Natural killer cell treated with Interleukin-12 subunit alpha and Interleukin-12 subunit beta and Interleukin-15 and Interleukin-18, amount 100 ng/mL, for 72 hours (primary cell): ENCODE measurements at places on chromosomes 2 and 18. TPM values are rescaled to one million over a fixed set of nuclear protein-coding genes. Genes with fewer than 3 reads are reported as not detected.

- DNase-seq: no peak
Observed at GRCh38 chr2:178109813-178110212, 2.4 kb upstream of the RBM45 start.

GRCh38 chr18:11269257-11269656 lies 119.9 kb upstream of the PIEZO2 start:
- DNase-seq: no peak

- DNase-seq: no peak
Observed at GRCh38 chr18:10286580-10287150, 167.8 kb upstream of the APCDD1 start.

GRCh38 chr2:58798676-58799208 lies 557.6 kb upstream of the FANCL start:
- no peak for DNase-seq

- no peak for DNase-seq
Observed at GRCh38 chr2:227853204-227853629, 18.2 kb upstream of the DAW1 start.

- no peak for DNase-seq
Observed at GRCh38 chr2:169716238-169716886, 17.3 kb upstream of the KLHL23 start.

DNA sequence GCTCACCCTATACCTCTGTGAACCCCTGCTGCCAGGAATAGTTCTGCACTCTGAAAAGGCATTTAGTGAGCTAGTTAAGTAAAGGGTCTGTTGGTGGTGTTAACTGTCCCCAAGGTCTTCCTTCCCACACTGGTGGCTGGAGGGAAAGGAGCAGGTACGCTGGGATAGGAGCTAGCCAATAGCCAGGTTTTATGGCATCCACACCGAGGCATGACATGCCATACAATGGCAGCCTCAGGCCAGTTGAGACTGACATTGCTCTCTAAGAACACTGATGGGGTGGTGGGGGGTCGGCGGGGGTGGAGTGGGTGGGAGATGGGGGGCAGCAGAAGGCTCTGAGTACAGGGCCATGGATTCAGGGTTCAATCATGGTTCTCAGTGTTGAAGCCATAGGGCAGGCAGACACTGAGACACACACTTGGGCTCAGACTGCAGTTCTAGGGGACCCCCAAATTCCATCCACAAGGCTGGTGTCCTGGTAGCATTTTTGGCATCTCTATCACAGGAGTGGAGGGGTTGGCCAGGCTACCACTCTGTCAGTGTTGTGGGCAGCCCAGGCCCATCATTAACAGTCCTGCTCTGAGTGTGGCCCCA lies 136.0 kb downstream of the CTIF start:
- DNase-seq: no peak

GRCh38 chr2:72991980-72992733 lies 74.8 kb downstream of the EMX1 start:
- no peak for DNase-seq

- no peak for DNase-seq
Observed at GRCh38 chr2:196291873-196292800, 120.8 kb upstream of the STK17B start.

DNA sequence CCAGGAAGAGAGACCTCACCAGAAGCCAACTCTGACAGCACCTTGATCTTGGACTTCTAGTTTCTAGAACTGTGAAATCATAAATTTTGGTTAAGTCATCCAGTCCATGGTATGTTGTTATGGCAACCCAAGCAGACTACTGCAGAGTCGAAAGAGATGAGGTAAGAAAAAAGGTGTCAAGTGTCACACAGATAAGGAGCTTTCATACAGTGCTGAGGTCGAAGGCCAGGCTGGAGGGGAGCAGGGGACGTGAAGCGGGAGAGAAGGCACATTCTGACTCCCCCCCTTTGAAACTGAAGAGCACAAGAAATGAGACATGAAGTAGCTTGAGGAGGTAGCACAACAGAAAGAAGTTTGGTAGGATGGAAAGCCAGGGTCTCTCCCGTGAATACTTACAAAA lies 110.4 kb downstream of the ALK start:
- no peak for DNase-seq

DNA sequence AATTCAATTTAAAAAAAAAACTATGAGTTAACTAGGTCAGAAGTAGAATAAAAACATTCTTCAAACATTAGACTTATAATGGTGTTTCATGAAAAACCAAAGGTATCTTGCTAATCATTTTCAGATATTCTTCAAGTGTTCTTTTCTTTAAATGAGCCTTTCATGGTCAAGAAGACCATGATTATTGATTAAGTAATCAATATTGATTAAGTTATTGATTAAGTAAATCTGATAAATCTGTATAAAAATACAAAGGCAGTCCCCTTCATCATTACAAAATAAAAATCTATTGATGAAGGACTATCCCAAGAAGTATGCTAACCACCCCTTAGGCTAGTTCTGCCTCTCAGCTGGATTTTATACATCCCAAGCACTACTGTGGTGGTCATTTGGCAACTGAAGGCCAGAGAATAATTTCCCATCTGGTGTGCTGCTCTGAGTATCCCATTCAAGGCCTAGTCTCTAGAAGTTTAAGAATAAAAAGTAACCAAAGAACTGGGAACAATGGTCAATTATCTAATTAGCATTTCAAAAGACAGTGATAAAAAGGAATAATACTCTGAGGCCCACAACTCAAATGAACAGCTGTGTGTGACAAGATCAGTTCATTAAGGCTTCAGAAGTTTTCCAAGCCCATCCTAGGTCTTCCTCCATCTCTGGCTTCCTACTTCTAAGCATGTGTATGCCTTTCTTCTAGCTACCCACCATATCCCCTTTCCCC lies 63.5 kb downstream of the TCF4 start:
- no peak for DNase-seq

DNA sequence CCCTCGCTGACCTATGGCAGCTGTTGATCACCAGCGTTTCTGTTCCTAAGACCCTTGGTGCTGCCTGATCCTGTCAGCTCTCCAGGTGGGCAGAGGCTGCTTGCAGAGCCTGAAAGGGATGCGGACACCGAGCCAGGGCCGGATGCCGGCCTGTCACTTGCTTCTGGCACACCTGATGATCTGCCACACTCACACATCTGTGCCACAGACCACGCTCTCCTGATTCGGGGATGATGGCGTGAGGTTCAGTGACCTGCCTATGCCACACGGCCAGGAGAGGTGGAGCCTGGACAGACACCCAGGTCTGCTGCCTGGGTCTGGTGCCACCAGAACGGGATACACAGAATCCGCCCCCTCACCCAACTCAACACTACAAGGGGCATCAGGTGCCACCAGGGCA lies 129.4 kb upstream of the GLI2 start:
- no peak for DNase-seq

DNA sequence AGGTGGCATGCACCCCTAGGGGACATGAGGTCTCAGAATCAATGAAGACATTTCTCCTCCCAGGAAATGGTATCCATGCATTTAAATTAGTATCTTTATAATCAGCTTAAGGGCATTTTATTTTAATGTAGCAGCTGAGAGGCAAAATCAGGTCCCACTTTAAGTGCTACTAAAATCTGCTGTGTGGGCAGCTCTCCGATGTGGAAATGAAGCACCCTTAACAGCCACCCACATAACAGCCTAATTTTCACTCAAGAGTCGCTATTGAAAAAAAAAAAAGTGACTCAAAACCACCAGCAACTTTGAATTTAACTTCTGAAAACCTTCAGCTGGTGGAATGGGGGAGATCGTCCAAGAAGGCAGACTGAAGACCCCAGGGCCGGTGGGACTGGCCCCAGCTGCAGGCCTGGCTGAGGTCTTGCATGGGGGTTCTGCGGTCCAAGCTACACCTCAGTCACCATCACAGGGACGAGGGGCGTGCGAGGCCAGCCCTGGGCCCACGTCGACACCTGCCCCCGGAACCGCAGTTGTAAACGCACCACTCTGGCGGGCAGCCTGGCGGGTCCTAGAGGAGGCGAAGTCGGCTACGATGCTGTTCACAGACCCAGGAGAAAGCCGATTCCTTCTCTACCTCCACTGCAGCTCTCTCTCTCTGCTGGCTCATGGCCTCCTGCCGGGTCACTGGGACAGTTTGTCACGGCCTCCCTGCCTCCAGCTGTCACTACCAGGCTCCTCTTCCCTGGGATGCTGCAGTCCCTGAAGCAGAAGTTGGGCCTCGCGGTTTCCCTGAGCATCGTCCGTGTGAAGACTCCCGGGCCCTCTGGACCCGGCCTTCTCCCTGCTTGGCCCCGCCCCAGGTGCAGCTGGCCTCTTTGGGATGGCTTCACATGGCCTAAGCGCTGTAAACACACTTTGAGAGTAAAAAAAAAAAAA lies 111.9 kb downstream of the KCNF1 start:
- DNase-seq: no peak

INHA gene
- total RNA-seq: not detected

TMX3 gene
- 53.0 TPM for total RNA-seq

SANBR gene
- total RNA-seq: 4.7 TPM

CFAP65 gene
- total RNA-seq: not detected

CIAO1 gene
- 98.0 TPM for total RNA-seq

HOXD11 gene
- not detected for total RNA-seq

COL6A3 gene
- total RNA-seq: not detected
